ENCODE measurements at places on chromosomes 11 and 22.

GRCh38 chr11:107151579-107151978 lies 133.3 kb upstream of the GUCY1A2 start:
- DNase-seq: no peak

GRCh38 chr11:119188887-119189286 lies 3.6 kb downstream of the NHERF4 start:
- DNase-seq: no peak

GRCh38 chr11:11605181-11605580 lies 16.6 kb downstream of the GALNT18 start:
- DNase-seq: no peak

- DNase-seq: no peak
These were observed 53.5 kb downstream of the PPFIBP2 start for GRCh38 chr11:7567311-7567710.

DNA sequence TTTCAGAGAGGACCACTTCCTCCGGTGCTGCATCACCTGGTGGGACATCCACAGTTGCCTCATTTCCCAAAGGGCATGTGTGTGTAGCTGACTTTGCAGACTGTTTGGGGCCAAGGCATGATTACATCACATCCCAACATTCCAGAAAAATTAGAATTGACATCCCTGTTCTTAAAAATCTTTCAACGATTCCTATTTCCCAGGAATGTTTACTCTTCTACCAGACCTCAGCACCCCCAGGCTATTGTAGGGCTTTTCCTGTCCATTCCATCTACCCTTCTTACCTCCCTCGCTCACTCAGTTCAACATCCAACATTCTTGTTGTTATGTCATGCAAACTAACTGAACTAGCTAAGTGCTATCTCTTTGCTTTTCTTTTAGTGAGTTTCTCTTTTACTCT lies 37.3 kb downstream of the PIWIL4 start:
- DNase-seq: no peak

Data from occipital lobe (tissue), 3 donors.